Mesenchymal stem cell (in vitro differentiated cells and primary cell): ENCODE measurements at places on chromosomes 1 and 21.

- no peak for DNase-seq
Measured at GRCh38 chr1:3018051-3018471, 3.2 kb upstream of the ACTRT2 start.

GRCh38 chr1:93710499-93711453 is 29.1 kb upstream of the BCAR3 start:
- DNase-seq: no peak

DNA sequence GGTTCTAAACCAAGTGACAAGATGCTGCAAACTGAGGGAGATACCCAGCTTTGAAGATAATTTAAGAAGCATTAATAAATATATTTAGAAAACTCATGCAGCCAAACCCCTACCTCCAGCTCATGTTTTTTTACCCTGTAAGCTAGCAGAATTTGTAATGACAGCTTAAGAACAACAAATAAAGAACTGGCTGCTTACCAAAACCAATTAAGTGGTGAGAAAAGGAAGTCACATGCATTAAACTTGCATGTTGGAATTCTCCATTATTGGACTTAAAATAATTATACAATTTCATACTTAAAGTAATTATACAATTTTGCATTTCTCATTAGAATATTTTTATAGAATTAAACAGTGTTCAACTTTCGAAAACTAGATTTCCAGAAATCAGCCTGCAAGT is 75.6 kb upstream of the CNIH3 start:
- peak; percentile 25 for DNase-seq

DNA sequence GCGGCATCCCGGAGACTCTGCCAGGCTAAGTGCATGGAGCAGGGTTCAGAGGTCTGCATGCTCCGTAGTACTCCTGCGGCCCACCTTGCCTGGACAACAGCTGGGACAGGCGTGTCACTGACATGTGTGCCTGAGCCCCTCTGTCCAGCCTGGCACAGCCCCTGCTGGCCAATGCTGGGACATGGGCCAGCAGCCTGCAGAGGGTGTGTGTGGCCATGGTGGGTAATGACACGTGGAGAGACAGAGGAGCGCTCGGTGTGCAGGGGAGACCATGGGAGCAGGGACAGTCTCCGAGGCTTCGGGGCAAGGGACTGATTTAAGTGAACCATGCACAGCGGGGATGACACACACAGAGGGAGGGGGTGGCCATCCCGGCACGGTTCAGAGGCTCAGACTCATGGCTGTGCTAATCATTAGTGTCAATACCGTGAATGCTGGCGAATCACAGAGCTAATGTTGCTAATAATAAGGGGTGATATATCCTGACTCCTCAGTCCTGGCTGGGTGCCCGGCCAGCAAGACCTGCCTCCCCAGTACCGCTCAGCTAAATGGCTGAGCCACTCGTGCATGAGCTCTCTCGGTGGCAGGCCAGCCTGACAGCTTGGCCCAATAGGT is 41.5 kb downstream of the IGSF21 start:
- no peak for DNase-seq

DNA sequence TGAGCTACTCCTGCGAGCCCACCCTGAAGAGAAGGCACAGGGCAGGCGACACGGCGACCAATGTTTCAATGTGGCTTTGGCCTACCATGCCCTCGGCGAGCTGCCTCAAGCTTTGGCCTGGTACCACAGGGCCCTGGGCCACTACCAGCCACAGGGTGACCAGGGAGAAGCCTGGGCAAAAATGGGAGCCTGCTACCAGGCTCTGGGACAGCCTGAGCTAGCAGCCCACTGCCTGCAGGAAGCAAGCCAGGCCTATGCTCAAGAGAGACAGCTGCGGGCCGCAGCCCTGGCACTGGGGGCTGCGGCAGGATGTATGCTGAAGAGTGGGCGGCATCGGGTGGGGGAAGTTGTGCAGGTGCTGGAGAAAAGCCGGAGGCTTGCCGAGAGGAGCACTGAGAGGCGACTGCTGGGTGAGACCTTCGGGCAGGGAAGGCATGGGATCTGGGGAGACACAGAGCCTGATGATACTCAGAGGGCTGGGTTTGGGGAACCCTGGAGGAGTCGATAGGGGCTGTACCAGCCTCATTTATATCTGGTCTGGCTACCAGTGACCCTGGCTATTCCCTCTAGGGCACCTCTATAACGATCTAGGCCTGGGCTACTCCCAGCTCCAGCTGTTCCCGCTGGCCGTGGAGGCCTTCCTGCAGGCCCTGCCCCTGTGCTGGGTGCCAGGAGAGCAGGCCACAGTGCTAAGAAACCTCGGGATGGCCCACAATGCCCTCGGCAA is 2.3 kb downstream of the TTC24 start:
- no peak for DNase-seq

DNA sequence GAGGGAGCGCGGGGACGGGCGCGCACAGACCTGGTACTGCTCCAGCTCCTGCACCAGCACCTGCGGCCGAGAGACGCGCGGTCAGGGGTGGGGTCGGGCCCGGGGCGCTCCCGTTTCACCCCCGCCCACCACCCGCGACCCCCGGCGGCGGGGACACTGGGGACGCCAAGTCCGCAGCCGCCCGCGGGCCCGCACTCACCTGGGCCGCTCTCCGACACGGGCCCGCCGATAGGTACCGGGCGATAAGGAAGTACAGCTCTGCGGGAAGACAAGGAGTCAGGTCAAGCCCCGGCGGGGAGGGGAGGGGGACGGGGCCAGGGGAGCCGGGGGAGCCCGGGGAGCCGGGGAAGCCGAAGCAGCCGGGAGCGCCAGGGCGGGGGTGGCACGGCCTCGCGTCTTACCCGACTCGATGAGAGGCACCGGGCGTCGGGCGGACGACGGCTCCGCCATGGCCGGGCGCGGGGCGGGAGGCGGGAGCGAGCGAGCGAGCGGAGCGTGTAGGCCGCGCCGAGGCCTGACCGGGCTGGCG is 326 bp downstream of the BRWD1 start:
- peak; percentile 7 for DNase-seq

GRCh38 chr1:89608319-89608983 is 24.5 kb upstream of the LRRC8C start:
- peak; percentile 44 for DNase-seq

DNA sequence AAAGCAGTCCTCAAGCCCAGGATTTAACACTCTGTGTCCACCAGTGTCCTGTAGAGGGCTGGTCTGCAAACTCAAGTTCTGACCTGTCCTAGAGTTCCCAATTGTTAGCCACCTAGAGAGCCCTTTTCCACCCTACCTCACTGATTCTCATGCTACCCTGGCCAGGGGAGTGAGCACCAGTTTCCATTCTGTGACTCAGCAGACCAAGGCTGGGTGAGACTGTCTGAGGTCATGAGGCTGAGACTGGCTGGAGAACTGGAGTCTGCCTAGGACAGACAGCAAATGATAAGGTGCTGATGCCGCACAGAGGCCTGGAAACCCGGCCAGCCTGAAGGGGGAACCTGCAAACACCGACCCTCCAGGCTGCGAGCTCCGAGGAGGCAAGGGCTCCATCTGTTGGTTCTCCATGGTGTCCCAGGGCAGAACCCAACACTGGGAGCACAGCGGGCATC is 13.7 kb downstream of the GLIS1 start:
- DNase-seq: peak; percentile 26

DNA sequence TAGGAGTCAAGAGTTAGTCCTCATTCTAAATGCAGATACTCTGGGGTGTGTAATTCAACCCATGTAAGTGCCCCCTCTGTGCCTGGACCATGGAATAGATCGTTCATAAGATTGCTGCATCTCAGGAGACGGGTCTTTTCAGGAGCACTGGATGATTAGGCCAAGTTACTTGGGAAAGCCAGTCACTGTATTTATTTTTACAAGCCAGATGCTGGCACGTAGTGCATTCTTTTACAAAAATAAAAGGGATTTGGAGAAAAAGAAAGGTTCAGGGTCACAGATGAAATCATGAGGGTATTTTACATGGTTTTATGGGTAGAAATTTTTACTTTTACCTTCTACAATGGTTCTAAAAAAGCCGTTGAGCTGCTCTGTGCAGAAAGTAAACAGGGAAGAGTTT is 102.6 kb upstream of the UBE2U start:
- DNase-seq: no peak

DNA sequence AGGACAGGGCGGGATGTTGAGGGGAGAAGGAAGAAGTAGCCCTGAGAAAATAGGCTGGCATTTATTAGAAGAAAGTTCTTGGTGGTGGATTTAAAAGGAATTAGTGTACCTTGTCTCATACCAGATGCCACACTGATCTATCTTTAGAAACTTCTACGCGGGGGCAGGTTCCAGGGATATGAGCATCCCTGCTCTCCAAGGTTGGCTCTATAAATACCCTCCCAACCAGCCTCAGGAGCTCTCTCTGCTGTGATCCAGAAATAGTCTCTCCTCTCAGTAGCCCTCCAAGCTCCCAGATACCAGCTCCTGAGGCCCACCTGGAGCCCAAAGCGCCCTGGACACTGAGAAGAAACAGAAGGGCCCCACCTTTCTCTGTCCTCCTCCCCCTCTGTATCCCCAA is 128.3 kb upstream of the TNR start:
- DNase-seq: no peak

DNA sequence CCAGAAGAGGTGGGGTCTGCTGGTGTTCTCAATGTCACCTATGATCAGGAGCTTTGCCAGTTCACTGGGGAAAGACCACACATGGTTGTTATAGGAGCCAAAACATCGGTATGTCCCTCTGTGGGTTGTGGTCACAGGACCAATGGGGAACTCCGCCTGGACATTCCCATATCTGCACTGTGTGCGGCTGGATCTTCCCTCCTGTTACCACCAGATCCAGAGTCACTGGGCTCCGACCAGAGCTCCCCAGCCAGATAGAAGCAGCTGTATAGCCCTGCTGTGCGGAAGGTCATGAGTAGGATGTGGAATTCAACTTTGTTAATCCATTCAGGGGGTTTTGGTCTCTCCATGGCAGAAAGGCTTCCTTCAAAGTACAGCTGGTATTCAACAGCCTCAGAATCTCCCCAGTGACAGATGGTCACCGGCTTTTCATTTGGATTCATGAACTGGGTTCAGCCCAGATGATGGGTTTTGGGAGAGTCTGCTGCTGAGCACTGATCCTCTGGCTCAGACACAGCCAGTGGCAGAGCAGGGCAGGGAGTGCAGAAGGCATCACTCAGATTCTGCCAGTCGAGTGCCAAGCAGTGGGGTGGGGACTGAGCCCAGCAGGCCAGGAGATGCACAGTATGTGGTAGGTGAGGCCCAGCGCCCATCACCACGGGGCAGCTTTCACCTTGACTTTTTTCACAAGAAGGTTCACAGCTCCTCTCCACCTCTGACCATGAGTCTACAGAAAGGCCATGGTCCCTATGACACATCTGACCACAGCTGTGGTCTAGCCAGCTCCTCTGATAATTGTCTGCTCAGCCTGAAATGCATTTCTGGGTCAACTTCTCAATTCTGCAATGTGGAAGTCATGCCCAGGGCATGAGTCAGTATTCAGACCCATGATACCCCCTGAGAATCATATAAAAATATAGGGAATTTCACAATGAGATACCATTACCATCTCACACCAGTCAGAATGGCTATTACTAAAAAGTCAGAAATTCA is 2.9 kb upstream of the SHCBP1L start:
- peak; percentile 77 for DNase-seq

DNA sequence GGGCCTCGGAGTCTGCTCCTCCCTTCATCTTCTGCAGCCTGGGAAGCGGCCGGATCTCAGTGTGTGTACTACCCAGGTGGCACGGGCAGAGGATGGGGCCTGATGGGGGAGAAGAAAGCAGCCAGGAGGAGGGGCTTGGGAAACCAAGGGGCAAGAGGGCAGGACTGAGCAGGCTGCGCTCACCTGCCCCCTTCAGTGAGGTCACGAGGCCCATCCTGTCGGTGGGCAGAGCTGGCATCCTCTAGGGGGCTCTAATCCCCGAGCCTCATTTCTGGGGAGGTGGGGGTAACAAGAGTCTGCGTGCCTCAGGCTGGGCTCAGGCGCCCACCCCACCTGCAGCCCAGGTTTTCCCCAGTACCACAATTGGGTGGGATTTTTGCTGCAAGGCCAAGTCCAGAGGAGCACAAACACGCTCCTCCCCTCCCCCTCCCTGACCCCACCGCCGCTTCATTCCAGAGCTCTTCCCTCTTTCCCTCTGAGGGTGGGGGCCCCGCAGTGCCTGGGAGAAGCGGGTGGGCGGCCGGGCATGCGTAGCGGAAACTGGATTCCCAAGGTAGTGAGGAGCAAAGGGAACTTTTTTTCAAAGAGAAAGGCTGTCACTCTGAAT is 1.8 kb upstream of the WNT3A start:
- DNase-seq: no peak
